Left ventricle myocardium superior (tissue), 1 donor: ENCODE measurements at places on chromosomes 1 and 21. TPM values are rescaled to one million over a fixed set of nuclear protein-coding genes. Genes with fewer than 3 reads are reported as not detected.

GRCh38 chr1:31723828-31724359 lies 20.1 kb upstream of the COL16A1 start:
- DNase-seq, result peak; percentile 79

DNA sequence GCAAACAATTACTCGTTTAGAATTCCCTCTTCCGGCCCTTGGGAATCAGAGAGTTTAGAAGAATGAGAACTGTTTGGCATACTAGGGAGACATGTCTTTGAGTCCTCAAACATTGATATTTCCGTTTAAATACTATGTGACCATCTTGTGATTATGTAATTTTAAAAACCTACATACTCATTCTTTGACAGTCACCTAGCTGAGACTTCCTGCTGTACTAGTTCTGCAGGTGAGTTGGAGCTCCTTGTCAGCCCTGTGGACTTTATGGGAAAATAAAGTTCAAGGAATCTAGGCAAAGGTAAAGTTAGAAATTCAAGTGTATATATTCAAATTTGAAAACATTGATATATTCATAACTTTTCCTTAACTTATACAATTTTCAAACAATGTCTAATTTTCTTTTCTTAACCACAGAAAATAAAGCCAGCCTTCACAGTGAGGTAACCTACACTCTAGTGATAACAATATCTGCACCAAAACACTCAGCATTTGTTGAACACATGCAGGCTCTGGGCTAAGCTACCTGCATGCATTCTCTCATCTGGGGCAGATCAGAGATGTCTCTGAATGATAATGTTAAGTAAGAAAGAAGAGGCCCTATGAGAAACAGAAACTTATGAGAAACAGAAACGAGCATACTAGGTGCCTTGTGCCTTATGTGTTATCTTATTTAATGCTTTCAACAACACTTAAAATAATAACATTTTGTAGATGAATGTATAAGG lies 67.0 kb upstream of the BACE2 start:
- no peak for DNase-seq

DNA sequence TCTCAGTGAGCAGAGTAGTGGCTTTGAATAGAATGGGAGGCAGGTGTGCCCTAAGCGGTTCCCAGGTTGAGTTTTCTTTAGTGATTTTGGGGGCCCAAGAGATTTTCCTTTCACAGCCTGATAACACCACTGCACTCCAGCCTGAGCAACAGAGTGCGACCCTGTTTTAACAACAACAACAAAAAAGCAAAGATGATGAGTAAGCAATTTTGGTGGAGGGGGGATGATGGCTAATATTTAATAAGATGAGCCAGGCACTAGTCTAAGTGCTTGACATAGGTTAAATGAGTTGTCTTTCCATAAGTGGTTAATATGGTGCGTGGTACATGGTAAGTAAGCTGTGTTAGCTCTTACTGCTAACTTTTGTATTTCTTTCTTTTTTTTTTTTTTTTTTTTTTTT lies 2.0 kb downstream of the RNPEP start:
- DNase-seq, result no peak

DNA sequence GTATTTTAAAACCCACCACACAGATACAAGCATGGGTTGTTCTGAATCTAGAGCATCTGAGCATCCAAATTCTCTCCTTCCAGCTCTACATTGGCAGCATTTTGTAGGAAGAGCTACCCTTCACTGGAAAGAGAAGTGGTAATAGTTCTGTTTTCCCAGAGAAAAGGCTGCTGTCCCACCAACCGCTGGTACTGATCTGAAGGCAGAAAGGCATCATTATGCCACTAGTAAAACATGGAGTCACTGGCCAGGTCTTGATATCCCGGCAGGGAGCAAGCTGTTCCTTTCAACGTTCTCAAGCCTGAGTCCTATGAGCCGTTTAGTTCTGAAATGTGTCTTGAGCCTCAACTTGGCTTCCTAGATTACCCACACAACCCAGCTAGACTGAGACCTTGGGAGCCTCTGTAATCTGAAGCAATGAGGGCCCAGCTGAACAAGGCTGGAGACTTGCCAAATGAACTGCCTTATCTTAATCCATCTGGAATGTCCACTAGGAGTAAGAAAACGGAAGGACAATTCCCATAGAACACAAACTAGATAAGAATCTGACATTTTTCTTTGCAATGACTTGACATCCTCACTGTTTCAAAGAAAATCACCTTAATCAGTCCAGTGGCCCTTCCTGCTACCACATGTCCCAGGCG lies 116.8 kb downstream of the KCNH1 start:
- DNase-seq, result no peak

DNA sequence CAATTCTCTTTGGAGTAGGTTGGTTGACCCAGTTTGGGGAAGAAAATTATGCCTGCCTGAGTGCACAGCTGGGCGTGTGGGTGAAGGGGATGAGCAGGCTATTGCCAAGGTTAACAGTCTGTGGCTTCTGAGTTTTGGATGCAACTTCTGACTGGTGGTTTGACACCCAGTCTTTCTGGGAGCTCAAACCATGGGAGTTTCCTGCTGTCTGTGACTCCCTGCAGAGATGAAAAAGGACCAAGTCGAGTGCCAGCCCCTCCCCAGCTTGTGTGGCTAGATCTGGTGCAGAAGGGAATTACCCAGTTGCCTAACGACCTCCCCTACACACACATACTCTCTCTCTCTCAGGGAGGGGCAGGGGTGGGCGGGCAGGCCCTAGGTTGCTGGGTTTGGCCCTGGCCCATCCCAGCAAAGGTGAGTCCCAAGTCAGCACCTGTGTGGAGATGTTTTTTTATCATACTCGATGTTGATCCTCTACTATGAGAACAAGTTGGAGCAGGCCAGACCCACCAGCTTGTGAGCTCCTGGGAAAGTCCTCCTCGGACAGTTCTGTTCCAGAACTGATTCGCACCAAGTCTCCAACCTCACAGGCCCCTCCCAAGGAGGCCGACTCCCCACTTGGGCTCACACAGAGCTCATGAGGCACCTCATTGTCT lies 28.2 kb downstream of the PKP1 start:
- no peak for DNase-seq

Gene OPRD1
- total RNA-seq, result not detected

Gene FCGR1A
- total RNA-seq, result 1.1 TPM
